ENCODE measurements at places on chromosomes 5 and 9.

DNA sequence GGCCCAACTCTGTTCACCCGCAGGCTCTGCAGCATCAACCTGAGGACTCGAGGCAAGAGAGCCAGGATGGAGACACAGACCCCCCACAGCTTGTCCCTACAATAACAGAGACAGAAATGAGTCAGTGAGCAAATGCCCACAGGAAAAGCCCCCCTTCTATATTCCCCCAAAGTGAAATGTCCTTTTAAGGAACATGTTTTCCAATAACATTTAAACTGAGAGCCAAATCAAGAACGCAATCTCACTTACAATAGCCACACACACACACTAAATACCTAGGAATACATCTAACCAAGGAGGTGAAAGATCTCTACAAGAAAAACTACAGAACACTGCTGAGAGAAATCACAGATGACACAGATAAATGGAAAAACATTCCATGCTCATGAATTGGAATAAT lies 49.0 kb downstream of the TEX10 start:
- DNase-seq: no peak

DNA sequence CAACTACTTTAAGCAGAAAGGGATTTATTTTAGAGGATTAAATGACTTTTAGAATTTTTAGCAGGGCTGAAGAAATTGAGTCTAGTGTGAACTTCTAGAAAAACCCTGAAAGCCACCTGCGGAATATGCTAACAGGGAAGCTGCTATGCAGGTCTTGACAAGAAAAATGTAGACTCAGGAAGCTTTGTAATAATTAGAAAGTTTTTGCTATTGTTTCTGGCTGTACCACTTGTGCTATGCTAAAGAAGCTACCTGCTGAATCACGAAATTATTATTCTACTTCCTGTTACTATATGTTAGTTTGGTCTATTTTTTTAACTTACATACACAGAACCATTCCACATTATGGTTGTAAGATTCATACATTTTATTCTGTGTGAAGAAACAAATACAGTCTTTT lies 74.0 kb upstream of the CHSY3 start:
- DNase-seq: no peak

- DNase-seq: no peak
Measured at GRCh38 chr5:36359267-36359666, 57.6 kb upstream of the RANBP3L start.

- DNase-seq: no peak
Measured at GRCh38 chr5:22669345-22669744, 183.8 kb downstream of the CDH12 start.

GRCh38 chr9:77601476-77602099 lies 46.5 kb downstream of the GNA14 start:
- no peak for DNase-seq

GRCh38 chr5:99765011-99765410 lies 770.2 kb upstream of the FAM174A start:
- DNase-seq: no peak

Measured in stimulated activated CD8-positive, alpha-beta memory T cell treated with anti-CD3 and anti-CD28 coated beads, Interleukin-7, amount 100 ng/mL, for 48 hours (primary cell).